ENCODE measurements at places on chromosomes 13 and 19.

GRCh38 chr19:5563008-5563431, 4.7 kb downstream of the TINCR start:
- DNase-seq: no peak

DNA sequence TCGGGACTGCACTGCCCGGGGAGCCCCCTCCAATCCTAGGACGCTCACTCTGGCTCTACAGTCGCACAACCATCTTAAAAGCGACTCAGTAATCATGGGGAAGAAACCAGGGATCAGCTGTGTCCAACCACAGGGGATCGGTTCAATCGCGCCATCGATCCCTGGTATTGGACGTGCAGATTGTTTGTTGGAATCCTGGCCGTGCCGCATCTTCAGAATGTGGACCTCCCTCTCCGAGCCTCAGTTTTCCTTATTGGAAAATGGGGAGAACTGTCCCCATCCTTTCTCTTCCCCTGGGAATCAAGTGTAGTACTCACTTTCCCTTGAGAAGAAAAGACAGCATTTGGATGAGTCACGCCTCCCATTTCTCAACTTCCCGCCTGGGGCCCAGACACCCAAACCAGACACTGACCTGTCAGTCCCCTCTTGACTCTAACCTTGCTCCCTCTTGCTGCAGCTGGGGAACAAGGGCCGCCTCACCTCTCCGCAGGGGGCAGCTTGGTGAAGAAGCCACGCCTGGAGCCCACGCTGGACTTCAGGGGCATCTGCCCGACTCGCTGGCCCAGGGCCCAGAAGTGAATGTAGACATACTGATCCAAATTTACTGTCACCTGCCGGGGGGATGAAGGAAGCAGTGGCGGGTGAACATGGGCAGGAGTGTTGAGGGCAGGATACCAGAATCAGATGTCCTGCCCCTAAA, 17.6 kb downstream of the EMP3 start:
- DNase-seq: no peak

GRCh38 chr19:7106711-7107657, 37.5 kb downstream of the ZNF557 start:
- DNase-seq: no peak

GRCh38 chr13:35157143-35157755, 215.2 kb downstream of the NBEA start:
- no peak for DNase-seq

DNA sequence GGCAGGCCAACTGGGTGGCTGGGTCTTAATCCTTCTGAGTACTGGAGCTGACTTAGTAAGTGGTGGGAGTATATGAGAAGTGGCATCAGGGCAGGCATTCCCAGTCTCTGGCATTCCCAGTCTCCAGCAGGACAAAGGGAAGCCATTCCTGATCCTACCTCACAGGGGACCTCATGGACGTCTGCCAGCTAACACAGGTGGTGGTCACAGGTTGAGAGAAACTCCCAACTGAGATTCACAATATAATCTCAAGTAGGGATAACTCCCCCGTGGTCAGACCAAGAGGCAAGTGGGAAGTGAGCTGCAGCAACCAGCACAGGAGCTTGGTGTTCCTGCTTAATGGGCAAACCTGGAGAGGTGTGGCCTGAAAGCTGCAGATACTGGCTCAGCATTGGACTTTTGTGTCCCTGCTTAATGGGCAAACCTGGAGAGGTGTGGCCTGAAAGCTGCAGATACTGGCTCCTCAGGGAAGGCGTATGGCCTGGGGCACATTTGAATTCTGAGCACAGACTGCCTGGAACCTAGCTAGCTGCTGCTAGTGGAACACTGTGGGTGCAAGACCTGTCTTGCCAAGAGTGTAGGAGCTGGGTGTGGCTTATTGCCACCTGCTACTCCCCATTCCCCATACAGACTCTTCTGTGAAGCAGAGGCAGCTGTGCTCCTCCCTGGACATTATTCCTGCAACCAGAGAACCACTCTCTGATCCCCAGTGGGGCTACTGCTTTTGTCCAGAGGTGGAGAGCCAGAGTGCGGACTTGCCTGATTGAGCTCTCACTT, 25.9 kb upstream of the OR10H2 start:
- no peak for DNase-seq

All from stimulated activated CD8-positive, alpha-beta memory T cell treated with anti-CD3 and anti-CD28 coated beads, Interleukin-4, amount 100 ng/mL, for 24 hours (primary cell).